ENCODE measurements at places on chromosomes 4 and X. TPM values are rescaled to one million over a fixed set of nuclear protein-coding genes. Genes with fewer than 3 reads are reported as not detected.

Gene EPHA5
- total RNA-seq, result not detected

GRCh38 chrX:151870602-151871001 lies 42.1 kb upstream of the MAGEA4 start:
- no peak for DNase-seq

Gene MAGEC3
- total RNA-seq, result not detected

- peak; percentile 8 for DNase-seq
Measured at GRCh38 chr4:11805842-11806241, 377.1 kb upstream of the HS3ST1 start.

DNA sequence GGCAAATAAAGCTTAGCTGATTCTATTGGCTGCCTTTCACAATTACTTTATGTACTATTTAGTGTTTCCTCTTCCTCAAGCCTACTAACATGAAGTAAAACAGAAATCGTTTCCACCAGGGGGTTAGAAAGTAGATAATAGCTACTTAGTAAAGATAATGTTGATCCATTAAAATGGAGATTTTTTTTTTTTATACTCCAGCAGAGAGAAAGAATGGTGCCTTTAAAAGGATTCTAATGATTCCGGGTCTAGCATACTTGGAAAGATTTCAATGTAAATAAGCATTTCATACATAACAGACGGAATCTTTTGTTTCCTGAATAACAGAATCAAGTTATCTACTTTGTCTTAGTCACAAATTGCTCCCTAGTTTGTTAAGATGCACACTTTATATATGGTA lies 37.1 kb downstream of the GK start:
- DNase-seq, result no peak

- no peak for DNase-seq
Measured at GRCh38 chr4:41835321-41835995, 86.9 kb upstream of the PHOX2B start.

GRCh38 chr4:13399257-13399656 lies 84.9 kb downstream of the RAB28 start:
- no peak for DNase-seq

Gene TRPC5OS
- not detected for total RNA-seq

- no peak for DNase-seq
Measured at GRCh38 chr4:125461676-125462363, 147.1 kb downstream of the FAT4 start.

DNA sequence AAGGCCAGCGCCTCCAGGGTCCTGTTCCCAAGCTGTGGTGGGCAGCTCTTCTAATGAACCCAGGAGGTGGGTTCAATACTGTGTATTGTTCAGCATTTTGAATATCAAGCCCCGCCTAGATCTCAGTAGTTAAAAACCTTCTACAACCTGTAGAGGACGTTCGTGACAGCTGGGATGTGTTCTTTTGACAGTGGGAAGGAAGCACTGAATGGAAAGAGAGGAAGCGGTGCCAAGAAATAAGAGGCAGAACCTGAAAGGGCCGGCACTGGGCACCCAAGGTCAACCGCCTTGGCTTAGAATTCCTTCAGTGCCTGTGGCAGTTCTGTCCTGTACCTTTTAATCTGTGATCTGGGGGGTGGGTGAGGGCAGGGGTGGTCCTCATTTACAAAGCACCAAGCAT lies 73.1 kb downstream of the CC2D2A start:
- no peak for DNase-seq

Gene ERVMER34-1
- total RNA-seq, result 2.0 TPM

DNA sequence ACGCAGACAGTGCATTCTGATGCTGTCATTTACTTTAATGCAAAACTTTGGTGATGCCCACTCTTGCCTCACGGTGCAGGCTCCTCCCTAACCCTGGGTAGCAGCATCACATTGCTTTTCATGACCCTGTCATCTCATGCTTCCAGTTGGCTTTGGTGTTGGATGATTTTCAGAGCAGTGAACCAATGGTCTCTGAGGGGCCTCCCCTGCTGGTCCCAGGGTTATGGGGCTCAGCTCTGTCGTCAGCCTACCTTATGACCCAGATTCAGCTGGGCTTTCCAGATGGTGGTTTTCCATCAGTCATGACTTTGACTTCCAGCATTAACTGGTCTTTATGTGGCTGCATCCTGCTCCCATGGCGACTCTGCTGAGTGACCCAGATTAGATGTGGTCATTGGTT lies 56.0 kb downstream of the NOP14 start:
- no peak for DNase-seq

Gene PCYT1B
- total RNA-seq, result 33.9 TPM

DNA sequence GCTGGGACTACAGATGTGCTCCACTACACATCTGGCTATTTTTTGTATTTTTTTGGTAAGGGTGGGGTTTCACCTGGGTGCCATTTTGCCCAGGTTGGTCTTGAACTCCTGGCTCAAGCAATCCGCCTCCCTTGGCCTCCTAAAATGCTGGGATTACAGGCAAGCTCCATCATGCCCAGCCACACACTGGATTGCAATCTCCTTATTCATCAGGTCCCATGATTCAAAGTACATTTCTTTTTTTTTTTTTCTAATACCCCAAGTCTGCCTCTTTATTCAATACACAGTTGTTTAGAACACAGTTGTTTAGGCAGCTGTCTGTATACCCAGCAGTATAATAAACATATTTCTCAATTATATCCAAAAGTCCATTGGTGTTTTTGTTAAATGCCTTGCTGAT lies 130.3 kb upstream of the ARSJ start:
- no peak for DNase-seq

Gene GPRASP1
- total RNA-seq, result 7.0 TPM

Gene ZFP42
- total RNA-seq, result 36.4 TPM

DNA sequence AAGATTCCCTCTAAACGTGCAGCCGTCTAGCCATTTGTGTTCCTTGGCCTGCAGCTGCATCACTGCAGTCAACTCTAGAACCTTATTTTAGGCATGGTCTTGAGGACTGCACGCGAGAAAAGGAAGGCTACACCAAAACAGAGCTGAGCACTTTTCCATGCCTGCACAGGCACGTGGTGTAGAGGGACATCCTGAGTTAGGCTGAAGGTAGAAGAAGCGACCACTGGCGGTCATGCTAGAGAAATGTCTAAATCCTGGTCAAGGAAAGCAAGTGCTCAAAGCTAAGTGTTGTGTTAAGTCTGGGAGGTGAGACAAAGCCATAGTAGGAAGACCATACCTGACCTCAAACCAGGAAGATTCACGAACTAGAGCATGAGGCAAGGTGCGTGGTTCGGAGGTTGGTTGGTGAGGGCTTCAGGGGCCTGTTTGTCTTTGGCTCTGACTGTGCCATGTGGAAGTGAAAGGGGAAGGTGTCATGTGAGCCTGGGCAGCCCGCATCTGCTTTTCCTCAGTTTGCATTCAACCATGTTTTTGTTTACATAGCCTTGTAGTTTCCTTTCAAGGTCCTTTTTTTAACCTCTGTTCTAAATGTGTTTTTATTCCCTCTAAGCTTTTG lies 203.8 kb downstream of the AASDH start:
- DNase-seq, result no peak

DNA sequence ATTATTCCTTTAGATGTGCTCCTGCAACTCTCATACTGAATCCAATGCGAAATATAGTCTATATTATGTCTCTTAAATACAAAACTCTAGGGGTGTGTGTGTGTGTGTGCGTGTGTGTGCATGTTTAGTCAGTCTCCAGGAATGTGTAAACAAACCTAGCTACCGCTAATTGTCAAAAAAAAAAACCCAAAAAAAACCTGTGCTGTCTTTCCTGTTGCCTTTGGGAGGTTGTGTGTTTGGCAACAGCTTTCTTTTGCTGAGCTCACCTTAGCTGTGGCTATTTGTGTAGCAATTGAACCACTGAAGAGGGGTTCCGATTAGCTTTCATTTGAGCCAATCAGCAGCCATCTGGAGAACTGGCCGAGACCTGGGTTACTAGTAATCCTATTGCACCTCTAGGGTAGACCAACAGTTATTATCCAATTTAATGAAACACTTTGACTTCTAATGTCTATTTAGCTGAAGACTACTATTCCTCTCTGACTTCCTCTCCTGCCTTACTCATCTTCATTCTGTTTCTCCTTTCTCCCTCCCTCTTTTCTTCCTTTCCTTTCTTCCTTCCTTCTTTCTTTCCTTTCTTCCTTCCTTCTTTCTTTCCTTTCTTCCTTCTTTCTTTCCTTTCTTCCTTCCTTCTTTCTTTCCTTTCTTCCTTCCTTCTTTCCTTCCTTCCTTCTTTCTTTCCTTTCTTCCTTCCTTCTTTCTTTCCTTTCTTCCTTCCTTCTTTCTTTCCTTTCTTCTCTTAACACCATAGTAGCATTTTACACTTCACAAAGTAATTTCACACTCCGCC lies 471.1 kb downstream of the GBA3 start:
- DNase-seq, result peak; percentile 49

Gene BEND2
- total RNA-seq, result not detected

- no peak for DNase-seq
Measured at GRCh38 chrX:132401935-132402334, 86.9 kb downstream of the MBNL3 start.

Gene ARHGAP36
- 0.22 TPM for total RNA-seq

GRCh38 chr4:89712141-89712540 lies 124.8 kb downstream of the SNCA start:
- no peak for DNase-seq

DNA sequence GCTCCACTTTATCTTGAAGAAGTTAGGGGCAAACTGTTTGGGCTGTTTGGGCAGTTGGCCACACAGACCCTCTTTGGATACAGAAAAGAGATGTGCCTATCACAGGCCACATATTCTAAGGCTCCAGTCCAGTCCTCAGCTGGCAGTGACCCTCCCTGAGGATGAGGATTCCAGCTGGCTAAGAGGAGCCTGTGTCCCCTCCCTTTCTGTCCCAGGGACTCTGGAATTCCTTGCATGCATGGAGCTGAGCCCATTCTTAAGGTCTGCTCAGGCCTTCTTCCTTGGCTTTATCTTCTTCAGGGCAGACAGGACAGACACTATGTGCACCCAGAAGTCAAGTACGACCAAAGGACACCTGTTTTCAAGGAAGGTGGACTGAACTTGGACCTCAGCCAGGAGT lies 23.8 kb upstream of the GK2 start:
- DNase-seq, result peak; percentile 11

- DNase-seq, result peak; percentile 4
Measured at GRCh38 chrX:120857240-120857639, 18.4 kb downstream of the CT47B1 start.

DNA sequence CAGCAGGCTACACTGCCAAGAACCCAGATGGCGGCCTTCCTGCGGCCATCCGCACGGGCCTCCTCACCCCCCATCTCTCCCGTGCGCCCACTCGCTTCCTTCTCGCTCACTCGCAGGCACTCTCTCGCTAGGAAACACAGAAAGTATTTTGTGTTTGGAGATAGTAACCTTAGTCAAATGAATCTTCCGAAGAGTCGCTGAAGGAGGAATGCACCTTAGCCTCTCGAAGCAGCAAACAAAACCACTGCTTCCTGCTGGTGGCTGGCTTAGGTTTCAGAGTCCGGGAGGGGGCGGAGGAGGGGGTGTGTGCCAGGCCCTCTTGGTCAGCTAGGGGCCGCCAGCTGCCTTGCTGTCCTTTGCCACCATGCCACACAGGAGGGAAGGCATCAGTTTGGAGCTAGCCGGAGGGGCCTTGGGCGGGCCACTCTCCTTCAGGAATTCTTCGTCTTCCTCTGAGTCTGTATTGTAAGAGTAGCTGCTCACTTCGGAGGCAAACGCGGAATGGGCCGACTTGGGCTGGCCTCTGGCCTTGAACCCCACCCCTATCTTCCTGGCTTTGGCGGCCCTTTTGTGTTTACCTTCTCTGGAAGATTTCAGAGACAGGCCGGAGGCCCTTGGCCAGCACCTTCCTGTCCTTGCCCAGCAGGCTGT lies 73.2 kb upstream of the UCP1 start:
- peak; percentile 52 for DNase-seq

DNA sequence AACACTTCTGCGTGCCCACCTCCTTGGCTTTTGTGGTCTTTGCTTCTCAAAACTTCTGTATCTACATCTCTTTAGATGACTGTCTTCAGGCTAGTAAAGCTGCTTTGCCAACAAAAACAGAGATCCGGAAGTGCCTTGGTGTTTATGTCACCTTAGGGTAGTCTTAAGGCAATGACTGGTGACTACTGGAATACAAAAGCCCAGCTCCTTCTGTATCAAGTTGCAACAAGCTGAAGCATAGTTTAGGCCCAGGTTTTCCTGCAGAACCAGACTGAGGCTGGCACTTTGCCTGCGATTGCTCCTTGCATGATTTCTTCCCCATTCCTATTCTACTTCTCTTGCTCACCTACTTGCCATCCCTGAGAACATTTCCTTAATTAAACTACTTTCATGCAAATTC lies 333.8 kb downstream of the DMD start:
- no peak for DNase-seq

Gene TLR1
- total RNA-seq, result 0.03 TPM

DNA sequence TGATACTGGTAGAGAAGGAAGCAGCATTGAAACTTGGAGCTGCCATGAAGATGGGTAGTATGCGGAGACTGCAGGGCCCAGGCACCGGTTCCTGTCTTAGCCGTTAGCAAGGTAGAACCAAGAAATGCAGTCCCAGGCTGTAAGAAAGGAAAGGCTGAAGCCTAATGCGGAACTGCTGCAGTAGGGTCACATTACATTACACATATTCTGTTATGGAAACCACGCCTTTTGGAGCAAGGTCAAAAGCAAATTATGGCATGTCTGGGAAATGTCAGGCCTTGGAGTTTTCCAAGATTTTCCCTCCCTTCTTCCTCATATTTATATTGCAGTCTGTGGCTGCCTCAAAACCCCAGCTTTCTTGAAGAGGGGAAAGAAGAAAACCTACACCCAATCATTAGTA lies 204.8 kb upstream of the RASGEF1B start:
- DNase-seq, result no peak

DNA sequence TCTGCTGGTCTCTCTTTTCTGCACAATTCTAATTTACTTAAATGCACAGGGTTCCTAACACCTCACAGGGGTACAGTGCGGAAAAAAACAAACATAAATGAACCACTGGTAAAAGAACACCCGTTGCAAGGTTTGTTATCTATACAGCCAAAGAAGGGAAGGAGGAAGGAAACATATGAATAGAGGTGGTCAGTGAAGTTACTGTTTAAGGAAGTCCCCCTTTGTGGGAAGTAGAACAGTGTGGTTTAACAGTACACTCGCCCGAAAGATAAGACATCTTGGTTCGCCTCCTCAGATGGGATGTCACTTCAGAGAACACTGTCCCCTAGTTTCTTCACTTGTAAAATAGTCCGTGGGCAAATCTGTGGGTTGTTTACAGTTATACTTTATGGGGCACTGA lies 57.5 kb downstream of the TEC start:
- DNase-seq, result no peak

All from neural progenitor cell (in vitro differentiated cells).